Left ventricle myocardium inferior (tissue), 1 donor: ENCODE measurements at places on chromosomes 5 and 9.

DNA sequence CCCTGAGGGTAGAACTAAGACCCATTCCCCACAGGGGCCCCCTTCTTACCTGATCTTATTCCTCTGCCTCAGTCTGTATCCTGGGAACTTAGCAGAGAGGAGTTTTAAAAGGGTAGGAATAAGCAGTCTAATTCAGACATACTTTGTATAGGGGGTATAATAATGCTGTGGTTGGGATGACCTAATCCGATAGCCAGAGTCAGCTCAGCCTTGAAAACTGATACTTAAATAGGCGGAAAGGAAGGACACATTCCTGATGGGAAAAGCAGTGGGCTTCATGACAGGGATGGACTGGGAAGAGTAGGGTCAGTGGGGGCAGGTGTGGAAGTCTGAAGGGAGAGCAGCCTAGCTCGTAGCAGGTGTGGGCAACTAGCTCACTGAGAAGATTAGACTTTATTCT is 52.2 kb upstream of the TESK1 start:
- no peak for DNase-seq

DNA sequence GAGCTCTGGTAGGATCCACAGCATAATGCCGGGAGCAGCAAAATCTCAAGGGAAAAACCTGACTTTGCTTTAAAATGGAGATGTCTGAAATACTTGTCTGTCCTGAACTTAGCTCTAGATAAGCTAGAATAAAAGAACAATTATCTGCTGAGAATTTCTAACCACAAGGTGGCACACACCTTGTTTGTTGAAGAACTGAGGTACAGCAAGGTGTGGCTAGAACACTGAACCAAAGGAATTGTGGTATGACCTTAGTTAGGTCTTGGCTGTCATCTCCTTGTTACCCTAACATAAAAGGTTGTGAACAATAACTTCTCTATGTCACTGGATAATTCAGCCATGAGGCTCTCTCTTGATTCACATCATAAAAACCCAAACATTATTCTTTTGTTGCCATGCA is 72.3 kb upstream of the ANXA1 start:
- DNase-seq, result no peak

- DNase-seq, result no peak
Observed at GRCh38 chr9:4022435-4023067, 277.3 kb downstream of the GLIS3 start.

DNA sequence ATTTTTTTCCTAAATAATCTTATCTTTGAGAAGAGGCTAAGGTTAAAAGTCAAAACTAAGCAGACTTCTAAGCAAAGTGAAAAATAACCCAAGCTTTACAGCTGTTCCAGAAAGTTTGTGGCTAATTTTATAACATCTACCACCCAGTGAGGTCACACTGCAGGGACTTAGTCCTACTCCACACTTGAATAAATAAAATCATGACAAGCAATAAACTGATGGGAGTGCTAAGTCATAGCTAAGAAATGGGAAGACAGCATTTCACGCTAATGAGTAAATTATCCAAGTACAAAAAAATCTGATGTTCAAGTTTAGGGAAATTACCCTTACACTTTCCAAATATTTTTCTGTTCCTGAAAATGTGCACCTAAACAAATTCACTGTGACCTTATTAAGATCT is 47.7 kb downstream of the ZNF608 start:
- DNase-seq, result no peak

DNA sequence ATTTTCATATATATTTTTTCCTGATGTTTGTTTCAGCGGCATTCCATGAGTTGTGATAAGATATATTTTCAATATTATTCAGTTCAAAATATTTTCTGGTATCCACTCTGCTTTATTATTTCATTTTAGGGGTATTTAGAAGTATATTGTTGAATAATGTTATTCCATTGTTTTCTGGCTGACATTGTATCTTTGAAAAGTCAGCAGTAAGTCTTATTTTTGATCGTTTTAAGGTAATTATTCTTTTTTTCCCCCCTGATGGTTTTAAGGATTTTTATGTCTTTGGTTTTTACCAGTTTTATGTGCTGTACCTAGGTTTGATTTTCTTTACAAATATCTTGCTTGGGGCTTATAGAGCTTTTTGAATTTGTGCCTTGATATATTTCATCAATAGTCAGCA is 6.6 kb upstream of the GLRA1 start:
- no peak for DNase-seq

GRCh38 chr9:34512131-34513078 is 10.4 kb downstream of the ENHO start:
- DNase-seq, result no peak

GRCh38 chr5:504326-505154 is 19.7 kb downstream of the SLC9A3 start:
- DNase-seq, result no peak

GRCh38 chr9:133333566-133333965 is 2.4 kb downstream of the SURF6 start:
- DNase-seq, result peak; percentile 11

DNA sequence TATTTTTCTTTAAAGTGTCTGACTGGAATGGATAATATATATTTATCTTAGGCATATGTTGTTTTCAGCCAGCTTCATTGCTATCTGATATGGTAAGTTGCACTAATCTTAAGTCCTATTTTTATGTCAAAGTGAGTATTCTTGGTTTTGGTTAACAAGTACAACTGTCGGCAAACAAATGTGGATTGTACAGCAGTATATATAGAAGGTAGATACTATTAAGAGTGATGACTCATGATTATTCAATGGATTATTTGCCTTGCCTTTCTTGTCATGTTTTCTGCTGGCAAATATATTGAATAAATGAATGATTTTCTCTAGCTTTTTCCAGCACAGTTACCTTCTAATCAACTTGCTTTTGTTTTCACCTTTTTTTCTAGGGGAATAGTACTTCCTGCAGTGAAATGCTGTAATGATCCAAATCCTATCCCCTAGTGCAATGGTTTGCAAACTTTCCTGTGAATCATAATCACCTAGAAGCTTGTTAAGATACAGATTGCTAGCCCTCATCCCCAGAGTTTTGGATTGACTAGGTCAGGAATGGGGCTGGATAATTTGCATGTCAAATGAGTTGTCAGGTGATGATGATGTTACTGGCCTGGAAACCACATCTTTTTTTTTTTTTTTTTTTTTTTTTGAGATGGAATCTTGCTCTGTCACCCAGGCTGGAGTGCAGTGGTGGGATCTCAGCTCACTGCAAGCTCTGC is 60.8 kb upstream of the ARRDC3 start:
- DNase-seq, result no peak

GRCh38 chr5:159458217-159458711 is 128.0 kb upstream of the IL12B start:
- DNase-seq, result no peak

DNA sequence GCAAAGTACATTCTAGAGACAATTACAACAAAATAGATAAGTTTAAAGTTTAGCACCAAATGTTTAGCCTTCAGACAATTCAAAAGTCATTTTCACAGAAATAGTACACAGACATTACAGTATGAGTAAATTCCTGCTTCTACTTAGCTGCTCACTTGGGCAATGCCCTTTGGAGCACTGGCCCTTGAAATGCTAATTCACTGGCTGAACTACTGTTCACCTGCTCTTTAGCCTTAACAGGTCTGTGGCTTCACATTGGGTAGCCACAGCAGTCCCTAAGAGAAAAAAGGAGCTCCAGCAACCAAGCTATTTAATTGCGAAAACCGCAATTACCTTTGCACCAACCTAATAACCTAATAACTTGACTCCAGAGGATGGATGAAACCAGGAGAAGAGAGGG is 916.2 kb upstream of the DMAC1 start:
- no peak for DNase-seq

DNA sequence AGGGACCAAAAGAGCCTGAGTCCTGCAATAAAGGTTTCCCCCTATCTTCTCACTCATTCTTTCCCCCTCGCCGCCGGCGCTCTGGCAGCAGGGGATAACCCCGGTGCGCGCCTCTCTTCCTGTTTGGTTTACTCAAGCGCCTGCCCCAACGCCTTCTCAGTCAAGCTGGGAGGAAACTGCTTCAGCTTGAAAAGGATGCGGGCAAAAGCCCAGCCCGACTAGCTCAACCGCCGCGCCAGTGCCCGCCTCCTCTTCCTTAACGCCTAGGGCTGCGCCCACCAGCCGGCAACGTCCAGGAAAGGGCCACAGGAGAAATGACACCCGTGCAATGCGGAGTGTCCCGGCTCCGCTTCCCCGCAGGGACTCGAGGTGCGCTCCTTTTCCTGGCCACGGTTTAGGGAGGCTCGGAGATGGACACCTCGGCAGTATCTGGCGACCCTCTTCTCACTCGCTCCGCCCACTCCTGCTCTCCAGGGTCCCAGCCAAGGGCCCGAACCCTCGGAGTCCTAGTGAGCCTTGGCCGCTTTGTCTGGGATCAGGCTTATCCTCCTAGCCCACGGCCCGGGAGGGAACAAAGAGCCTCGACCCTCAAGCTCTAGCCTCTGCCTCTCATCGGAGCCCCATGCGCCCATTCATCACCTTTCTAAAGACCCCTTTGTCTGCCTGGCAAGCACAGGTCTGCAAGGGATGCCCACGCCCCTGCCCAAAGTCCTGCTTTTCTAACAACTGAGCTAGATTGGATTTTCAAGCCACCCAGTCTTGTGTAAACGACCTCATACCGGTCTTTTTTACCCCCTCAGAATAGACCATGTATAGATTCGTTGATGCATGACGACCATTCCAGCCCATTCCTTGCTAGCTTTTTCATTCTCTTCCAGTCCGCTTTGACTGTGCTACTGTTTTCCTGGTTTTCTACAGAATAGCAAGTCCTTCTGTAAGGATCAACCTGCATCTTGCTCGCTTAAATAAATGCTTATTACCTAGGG is 2.0 kb downstream of the ST8SIA4 start:
- DNase-seq, result peak; percentile 71

GRCh38 chr9:119307471-119307870 is 61.8 kb downstream of the BRINP1 start:
- DNase-seq, result no peak

DNA sequence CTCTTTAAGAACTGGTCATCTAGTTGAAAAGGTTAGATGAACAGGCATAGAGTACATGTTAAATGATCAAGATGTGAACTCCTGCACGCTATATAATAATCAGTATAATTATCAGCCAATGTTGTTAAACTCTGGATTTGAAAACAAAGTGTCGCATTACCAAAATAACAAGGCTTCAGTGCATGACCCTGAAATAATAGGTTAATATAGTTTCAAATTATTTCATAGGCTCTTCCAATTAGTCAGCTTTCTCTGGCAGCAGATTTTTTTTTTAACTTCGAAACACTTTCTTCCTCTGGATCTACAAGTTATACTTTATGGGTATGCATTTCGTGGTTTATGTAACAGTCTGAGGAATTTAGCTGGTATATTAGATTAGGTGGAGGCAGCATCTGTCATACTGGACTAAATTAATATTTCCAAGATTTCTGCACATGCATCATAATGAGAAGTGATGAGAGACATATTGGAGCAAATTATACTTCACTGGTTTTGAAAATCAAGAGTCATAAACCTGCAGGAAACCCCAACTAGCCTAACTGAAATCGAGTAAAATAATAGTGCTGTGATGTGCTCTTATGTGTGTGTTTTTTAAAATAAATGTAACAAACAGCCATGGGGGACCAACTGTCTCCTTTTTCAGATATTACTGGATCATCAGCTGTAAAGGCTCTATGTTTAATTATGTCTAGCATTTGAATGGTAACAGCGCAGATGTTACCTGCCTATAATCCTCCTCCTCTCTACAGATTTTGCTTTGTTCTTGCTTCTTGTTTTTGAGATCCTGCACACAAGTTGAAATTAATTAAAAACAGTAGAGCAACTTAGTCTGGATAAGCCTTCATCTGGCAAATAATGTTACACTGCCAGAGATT is 85.9 kb upstream of the CKMT2 start:
- DNase-seq, result no peak

- DNase-seq, result no peak
Observed at GRCh38 chr9:14523545-14523944, 169.7 kb downstream of the ZDHHC21 start.

- no peak for DNase-seq
Observed at GRCh38 chr9:112047538-112048066, 127.5 kb downstream of the SUSD1 start.

- DNase-seq, result no peak
Observed at GRCh38 chr5:41721516-41721915, 148.7 kb downstream of the OXCT1 start.

- peak; percentile 27 for DNase-seq
Observed at GRCh38 chr9:6645355-6646292, at the start of gene GLDC. GLDC (minus strand) TSS chr9:6645729; CDS start chr9:6645499, 230 bp downstream.

- DNase-seq, result no peak
Observed at GRCh38 chr9:135905380-135906258, 1.7 kb downstream of the CAMSAP1 start.

- DNase-seq, result no peak
Observed at GRCh38 chr5:146130440-146131045, 25.2 kb upstream of the PLAC8L1 start.

DNA sequence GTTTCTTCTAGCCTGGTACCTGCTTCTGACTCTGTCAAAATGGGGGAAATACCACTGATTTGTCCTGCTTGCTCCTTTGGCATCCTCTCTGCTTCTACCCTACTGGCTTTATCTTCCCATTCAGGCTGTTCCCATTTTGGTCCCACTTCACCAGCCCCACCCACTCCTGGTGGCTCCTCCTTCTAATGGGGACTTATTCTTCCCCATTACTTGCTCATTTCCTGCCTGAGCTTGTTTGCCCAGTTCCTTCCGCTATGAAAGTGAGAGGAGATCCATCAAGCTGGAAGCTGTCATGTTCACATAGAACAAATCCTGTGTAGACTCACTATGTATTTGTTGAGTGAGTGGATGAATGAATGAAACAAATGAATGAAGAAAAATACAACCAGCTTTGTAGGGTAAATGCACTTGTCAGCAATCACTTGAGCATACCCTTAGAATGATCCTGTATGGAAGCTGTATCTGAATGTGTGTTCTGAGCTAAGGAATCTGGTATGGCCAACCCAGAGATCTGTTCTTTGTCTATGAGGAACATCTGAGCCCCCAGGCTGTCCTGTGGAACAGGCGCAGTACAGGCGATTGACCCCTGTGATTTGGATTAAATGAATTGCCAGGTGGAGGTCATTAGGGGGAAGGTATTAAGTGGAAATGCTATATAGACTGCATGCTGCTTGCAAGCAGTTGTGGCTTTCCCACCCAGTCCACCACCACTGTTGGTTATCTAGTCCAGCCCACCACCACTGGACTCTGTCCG is 89.5 kb downstream of the APBA1 start:
- peak; percentile 25 for DNase-seq

DNA sequence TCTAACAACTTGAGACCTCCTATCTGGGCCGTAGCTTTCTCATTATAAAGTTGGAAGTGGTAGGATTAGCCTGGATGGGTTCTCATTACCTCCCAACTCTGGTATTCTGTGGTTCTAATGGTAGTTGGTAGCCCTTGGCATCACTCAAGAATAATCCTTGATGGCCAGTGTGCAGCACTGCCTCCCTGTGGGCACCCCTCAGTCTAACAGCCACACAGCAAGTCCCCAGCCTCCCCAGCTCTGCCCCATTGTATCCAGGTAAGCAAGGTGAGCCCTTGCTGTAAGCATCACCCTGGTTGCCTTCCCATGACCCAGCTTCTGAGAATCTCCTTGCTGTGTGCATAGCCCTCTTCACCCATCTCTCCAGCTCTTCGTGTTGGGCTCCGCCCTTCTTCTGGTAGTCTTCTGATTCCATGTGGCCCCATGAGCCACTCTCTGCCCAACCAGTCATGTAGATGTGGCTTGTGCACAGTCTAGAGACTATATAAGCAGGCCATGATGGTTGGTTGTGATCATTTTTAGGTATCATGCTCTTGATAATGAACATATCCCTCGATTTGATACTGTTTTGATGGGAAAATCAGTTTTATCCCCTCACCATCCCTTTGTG is 57.6 kb upstream of the GRHPR start:
- DNase-seq, result no peak

- no peak for DNase-seq
Observed at GRCh38 chr9:82209797-82210470, 221.4 kb downstream of the SPATA31D1 start.

GRCh38 chr9:116247791-116248374 is 94.3 kb downstream of the PAPPA start:
- no peak for DNase-seq
